ENCODE measurements at places on chromosomes 2 and 18. TPM values are rescaled to one million over a fixed set of nuclear protein-coding genes. Genes with fewer than 3 reads are reported as not detected.

Gene UGT1A4
- not detected for total RNA-seq

Gene DIPK1C
- not detected for total RNA-seq

Gene HES6
- total RNA-seq: 4.8 TPM

Gene UGT1A8
- not detected for total RNA-seq

Gene CYBRD1
- 43.6 TPM for total RNA-seq

Gene SOCS6
- total RNA-seq: 28.4 TPM

Gene NTSR2
- not detected for total RNA-seq

Gene PNPT1
- total RNA-seq: 49.1 TPM

Gene TBR1
- total RNA-seq: under 0.01 TPM

Gene REG1B
- total RNA-seq: not detected

Gene MPP4
- total RNA-seq: 15.8 TPM

Gene WDSUB1
- 6.1 TPM for total RNA-seq

Gene REG3G
- not detected for total RNA-seq

Gene PLCD4
- 0.79 TPM for total RNA-seq

Gene ZNF519
- total RNA-seq: 11.1 TPM

Gene MROH2A
- total RNA-seq: not detected

Gene CYP26B1
- total RNA-seq: 0.53 TPM

Gene MAL
- total RNA-seq: not detected

Gene CNGA3
- total RNA-seq: under 0.01 TPM

Gene GULP1
- 27.7 TPM for total RNA-seq

Gene KCNG2
- total RNA-seq: not detected

Gene LOXL3
- total RNA-seq: 0.72 TPM

Gene TXNL1
- 75.2 TPM for total RNA-seq

Gene MLPH
- total RNA-seq: 0.27 TPM

Gene NOL4
- not detected for total RNA-seq

Gene POTEF
- total RNA-seq: 0.13 TPM

Gene ALLC
- total RNA-seq: not detected

Gene PTPRN
- not detected for total RNA-seq
